ENCODE measurements at places on chromosomes 1 and 21. TPM values are rescaled to one million over a fixed set of nuclear protein-coding genes. Genes with fewer than 3 reads are reported as not detected.
A peak's percentile ranks its signal among the peaks of the same experiment; 100 is the strongest.

GRCh38 chr1:37764414-37764825 lies 500 bp downstream of the EPHA10 start:
- DNase-seq: no peak

DNA sequence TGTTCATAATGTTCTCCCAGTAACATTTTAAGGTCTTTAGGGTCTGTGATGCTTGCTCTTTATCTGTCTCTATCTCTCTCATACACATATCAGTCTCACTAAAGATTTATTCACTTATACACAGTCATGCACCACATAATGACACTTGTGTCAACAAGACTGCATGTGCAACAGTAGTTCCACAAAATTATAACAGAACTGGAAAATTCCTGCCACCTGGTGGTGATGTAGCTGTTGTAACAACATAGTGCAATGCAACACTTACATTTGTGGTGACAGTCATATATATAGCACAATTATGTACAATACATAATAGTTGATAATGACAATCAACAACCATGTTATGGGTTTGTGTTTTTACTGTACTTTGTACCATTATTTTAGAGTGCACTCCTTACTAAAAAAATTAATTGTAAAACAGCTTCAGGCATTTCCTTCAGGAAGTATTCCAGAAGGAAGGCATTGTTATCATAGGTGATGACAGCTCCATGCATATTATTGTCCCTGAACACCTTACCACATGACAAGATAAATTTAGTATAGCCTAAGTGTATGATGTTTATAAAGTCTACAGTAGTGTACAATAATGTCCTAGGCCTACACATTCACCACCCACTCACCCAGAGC lies 8.1 kb downstream of the TDRD5 start:
- no peak for DNase-seq

DNA sequence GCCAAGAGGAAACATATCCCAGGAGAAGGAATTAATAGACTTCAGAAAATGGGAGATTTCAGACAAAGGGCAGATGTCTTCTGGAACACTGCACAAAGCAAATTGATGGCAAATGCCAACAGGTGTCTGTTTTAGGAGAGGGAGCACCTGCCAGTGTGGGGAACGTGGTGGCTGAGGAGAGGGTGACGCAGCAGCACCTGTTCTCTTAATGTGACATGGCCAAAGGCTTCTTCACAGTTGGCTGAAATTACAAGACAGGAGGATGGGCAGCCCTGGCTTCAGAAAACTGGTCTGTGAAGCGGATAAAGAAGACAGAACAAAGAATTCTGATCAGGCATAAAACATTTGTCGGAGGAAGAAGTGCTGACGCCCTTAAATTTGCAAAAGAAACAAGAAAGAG lies 178.7 kb upstream of the RUNX1 start:
- DNase-seq: no peak

DNA sequence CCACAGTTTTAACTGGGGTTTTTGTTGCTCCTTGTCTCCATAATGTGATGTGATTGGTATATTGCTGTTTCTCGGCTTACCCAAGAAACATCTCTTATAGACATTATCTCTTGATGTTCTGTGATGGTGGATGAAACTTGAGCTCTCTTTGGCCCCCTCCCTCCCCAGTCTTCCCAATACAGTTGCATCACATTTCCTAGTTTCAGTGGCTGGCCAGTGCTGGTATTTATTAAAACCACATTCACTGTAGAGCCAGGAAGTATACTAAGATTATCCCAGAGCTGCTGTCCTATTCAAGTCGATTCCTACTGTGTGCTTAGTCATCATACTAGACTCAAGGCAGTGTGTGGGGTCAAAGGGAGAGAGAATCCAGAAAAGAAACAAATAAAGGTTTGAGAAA lies 244.4 kb downstream of the KAZN start:
- no peak for DNase-seq

DNA sequence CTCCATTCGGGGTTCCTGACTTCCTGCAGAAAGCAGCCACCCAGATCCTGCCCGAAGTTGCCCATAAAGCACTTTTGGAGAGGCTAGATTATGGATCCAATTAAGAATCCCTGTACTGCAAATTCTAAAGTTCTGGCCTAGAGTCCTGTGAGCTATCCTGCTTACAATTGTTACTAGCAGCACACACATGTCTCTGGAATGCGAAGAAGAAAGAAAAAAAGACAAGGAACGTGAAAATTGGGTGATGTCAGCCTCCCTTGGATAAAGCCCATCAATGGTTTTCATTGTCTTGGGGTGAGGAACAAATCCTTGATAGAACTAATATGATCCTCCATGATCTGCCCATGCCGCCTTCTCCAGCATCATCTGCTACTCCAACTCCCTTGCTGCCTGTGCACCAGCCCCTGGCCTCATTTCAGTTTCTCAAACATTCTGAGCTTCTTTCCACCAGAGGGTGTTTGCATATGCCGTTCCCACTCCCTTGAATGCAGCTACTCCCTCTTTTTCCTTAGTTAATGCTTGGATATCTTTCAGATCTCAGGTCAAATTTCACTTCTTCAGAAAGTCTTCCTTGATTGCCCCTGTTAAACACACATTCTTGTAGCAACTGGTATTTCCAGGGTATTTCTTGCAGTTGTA lies 94.0 kb downstream of the ST6GALNAC5 start:
- no peak for DNase-seq

GRCh38 chr1:240091614-240092300 lies at the start of gene FMN2:
TSS of gene FMN2 (plus strand) at chr1:240091883. CDS start at chr1:240092110, 227 bp downstream.
- DNase-seq: no peak

DNA sequence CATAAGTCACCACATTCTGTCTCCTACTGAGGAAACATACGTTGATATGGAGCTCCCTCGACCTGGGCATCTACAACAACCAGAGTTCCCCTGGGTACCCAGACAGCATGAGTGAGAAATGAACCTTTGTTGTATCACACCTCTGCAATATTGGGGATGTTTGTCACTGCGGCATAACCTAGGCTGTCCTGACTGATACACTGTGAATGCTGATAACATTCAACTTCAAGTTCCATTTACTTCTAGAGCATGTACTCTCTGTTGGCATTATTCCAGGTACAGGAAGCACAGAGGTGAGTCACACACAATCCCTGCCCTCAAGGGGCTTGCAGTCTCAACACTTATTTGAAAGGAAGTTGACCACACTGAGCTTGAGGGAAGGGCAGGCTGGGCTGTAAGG lies 65.6 kb downstream of the HTR6 start:
- no peak for DNase-seq

- DNase-seq: no peak
These were observed 152.7 kb downstream of the URB2 start for GRCh38 chr1:229778794-229779193.

DNA sequence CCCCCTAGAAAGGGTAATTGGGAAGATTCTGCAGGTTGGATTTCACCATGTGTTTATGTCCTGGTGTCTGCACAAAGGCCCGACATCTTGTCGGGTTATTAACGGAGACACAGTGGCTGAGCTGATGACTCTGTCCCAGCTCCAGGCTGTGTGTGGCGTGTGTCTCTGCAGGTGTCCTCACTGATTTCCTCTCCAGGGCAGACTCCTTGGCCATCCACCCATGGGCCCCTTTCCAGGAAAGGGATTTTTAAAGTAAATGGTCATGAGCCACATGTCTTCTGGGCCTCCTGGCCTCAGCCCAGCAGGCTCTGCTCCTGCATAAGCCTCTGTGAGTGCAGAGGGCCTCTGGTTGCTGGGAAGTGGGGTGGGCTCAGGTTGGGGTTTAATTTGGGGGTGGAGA lies 418.7 kb upstream of the VAMP3 start:
- no peak for DNase-seq

- DNase-seq: no peak
These were observed 45.0 kb upstream of the HOOK1 start for GRCh38 chr1:59769736-59770095.

GRCh38 chr1:113677250-113678158 lies 81.8 kb downstream of the PHTF1 start:
- peak; percentile 20 for DNase-seq

- DNase-seq: no peak
These were observed 199.2 kb downstream of the GRIK3 start for GRCh38 chr1:36835017-36835695.

GRCh38 chr1:38208716-38209632 lies 162.4 kb upstream of the POU3F1 start:
- no peak for DNase-seq

- DNase-seq: no peak
These were observed 9.0 kb upstream of the KCNE2 start for GRCh38 chr21:34354836-34355235.

DNA sequence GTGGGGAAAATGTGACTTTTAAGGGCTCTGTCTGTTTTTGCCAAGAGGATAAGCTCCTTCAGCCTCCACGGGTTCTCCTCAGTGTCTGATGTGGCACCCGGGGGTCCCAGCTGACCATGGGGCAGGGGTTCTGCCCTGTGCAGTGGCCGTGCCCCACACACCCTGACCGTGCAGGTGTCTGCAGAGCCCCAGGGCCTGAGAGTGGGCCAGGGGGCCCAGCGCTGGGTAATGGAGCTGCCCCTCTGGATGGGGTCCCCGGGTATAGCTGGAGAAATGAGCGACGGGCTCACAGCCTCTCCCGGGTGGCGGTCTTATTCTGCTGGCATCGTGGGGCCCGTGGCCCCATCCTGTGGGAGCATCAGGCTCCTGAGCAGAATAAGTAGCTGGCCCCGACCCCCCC lies 2.9 kb upstream of the PFKL start:
- DNase-seq: no peak

GRCh38 chr1:67677930-67678329 lies 7.1 kb upstream of the GADD45A start:
- no peak for DNase-seq

Gene LDLRAD2
- not detected for total RNA-seq

Gene ASCL5
- not detected for total RNA-seq

Gene VHLL
- total RNA-seq: not detected

Gene OR2M3
- total RNA-seq: not detected

Gene LCE1C
- total RNA-seq: not detected

Gene SYT11
- total RNA-seq: 37.2 TPM

Gene GPR153
- total RNA-seq: 10.8 TPM
